D721Med (cell line): ENCODE measurements at places on chromosomes 6 and 20.
A peak's percentile ranks its signal among the peaks of the same experiment; 100 is the strongest.

DNA sequence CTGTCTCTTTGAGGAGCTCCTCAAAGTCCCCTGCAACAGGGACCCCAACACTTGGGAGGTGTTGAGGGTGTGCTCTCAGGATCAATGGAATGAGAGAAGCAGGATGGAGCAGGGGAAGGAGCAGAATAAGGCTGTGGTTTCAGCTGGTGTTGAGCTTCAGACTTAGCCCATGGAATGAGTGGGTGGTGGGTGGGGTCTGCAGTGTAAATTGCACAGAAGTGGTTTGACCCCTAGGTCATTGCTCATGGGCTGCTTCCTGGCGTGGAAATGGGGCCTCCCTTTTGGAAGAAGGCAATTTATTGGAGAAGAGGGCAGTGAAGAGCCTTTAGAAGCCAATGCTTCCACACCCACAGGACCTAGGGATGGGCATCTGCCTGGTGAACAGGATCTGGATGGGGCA lies 37.0 kb upstream of the KCNG1 start:
- no peak for DNase-seq

- DNase-seq, result no peak
Observed at GRCh38 chr20:18928626-18929025, 115.0 kb downstream of the SCP2D1 start.

- no peak for DNase-seq
Observed at GRCh38 chr6:12291839-12292604, 1.9 kb downstream of the EDN1 start.

GRCh38 chr20:17867131-17867925 lies 101.3 kb downstream of the SNX5 start:
- DNase-seq, result no peak

DNA sequence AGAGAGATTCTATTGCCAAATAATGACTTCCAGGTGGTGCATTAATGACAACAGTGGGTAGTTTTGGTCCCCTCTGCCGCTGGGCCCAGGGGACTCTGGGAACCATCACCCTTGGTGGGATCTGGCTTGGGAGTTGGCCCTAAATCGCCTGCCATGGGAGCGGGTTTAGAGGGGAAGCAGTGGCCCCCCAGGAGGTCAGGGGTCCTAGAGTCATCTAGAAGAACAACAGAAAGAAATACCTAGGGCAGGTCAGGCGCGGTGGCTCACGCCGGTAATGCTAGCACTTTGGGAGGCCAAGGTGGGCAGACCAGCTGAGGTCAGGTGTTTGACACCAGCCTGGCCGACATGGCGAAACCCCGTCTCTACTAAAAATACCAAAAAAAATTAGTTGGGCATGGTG lies 17.8 kb upstream of the ARFGEF2 start:
- no peak for DNase-seq

DNA sequence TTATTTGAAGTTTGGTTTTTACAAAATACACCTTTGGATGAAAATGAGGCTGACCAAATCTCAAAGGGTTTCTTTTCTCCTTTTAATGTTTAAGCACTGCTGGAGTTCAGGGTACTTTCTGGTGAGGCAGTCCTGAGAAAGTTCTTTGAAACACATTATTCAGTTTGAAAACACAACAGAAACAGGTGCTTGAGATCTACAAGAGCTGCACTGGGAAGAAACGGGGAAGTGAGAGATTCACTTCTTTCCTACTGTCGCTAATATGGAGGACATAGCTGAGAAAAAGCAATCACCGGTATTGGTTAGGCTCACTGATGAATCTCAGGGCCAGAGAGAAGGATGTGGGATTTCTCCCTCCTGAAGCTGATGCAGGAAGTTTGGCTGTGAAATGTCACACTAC lies 22.9 kb upstream of the TMEM170B start:
- no peak for DNase-seq

DNA sequence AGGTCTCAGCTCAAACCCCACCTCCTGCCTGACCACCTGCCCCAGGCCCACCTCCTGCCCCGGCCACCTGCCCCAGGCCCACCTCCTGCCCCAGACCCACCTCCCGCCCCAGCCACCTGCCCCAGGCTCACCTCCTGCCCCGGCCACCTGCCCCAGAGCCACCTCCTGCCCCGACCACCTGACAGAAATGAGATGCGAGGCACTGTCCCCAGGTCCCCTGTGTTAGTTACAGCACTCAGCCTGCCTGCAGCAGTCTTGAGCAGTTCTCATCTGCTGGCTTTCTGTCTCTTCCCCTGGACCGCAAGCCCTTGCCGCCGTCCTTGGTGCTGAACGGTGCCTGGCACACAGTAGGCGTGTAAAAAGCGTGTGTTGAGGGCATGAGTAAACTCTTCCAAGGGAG lies 79.5 kb downstream of the CDH4 start:
- DNase-seq, result no peak

DNA sequence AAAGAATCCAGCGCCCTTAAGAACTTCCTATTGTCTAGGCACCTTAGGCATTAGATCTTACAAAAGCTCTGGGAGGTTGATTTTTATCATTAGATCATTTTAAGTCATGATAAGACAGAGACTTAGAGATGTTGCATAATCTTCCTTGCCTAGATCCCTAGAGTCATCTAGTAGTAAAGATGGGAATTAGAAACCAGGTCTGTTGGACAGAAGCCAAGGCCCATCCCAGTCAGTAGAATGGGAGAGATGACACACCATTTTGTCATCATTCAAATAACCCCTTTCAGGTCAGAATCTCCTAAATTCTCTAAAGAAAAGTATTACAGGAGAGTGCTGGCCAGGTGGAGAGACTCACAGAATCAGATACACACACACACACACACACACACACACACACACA lies 579.1 kb downstream of the BMP2 start:
- no peak for DNase-seq

- DNase-seq, result no peak
Observed at GRCh38 chr20:40191573-40191972, 497.5 kb downstream of the MAFB start.

DNA sequence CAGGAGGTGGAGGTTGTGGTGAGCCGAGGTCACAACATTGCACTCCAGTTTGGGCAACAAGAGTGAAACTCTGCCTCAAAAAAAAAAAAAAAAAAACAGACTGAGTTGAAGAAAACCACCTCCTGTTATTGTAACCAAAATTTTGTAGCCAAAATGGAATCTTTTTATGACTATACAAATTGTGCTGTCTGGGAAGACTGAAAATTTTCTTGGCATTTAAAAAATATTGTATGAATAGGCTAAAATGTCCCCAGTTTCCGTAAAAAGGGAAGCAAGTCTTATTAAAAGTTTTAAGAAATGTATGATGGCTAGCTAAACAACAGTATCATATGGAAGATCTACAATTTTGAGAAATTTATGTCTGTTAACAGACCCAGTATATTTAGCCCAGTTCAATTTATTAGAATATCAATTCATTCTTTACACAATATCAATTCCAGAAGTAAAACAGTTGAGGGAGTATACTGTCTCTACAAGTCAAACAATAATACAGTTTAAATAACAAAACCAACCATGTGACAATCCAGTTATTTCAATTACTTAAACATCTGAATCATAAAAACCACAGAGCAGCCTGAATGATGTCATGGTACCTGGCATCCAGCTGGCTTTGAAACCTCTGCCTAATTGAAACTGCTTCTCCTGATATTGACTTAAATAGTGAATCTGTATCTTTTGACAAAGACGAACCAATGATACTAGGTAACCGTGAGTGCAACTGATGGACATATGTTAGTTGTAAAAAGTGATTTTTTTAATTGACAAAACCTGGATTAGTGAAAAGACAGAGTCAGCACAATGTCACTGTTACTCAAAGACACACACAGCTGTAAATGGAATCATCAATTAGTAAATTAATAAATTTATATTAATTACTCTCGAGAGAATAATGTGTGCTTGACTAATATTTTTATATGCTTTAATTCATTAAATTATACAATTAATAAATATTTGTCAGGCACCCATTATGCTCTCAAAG lies 166.6 kb upstream of the MARCKS start:
- no peak for DNase-seq

- DNase-seq, result no peak
Observed at GRCh38 chr6:15259766-15260098, 13.9 kb downstream of the JARID2 start.

DNA sequence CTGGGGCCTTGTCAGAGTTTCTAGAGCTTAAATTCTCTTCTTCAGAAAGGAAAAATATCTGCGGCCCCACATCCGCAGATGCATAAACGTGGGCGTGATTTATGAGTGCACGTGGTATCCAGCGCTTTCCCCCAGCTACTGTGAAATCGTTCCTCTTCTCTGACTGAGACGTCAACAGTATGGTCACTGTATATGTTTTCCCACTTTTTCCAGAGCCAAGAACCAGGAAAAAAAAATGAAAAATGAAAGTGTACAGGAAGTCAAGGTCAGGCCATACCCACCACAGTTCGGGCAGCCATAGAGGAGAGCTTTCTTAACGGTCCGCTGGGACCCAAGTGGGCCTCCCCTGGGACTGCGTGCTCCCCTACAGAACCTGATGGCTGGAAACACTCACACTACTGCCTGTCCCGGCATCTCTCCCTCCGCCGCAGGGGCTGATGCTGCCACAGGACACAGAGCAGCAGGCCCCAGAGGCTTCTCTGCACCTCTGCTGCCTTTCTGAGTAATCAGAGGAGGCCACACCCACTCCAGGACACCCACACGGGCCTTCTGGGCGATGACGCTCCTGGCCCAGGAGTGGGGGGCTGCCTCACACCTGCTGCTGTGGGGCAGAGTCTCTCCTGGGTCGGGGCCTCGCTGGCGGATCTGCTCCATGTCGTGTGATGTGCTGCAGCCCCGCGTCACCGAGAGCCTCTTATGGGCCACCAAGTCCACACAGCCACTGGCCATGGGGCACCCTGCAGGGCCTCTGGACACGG lies 16.4 kb upstream of the STX16 start:
- no peak for DNase-seq

- DNase-seq, result peak; percentile 72
Observed at GRCh38 chr20:32052090-32052777, at the start of gene HCK. Gene HCK (plus strand): TSS chr20:32052242.

- DNase-seq, result no peak
Observed at GRCh38 chr6:27517928-27518787, 45.3 kb upstream of the ZNF184 start.

DNA sequence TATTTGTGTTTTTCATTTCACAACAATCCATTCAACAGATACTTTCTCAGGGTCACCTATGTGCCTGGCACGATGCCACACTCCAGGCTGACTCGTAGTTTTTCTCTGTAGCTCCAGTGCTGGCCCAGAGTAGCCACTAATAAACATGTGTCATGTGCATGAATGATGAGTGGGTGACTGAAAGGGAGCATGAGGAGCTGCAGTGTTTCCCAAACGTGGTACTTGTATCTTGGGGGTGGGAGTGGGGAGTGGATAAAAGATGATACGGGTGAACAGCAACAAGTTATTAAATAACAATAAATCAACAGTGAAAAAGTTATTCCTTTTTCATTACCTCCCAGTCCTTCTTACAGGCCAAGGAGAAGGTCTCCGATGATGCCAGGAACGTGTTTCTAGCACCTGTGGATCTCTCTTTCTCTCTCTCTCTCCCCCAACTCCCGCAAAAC lies 17.1 kb downstream of the SRXN1 start:
- DNase-seq, result no peak

- no peak for DNase-seq
Observed at GRCh38 chr6:140485740-140486449, 1111.4 kb upstream of the CITED2 start.

DNA sequence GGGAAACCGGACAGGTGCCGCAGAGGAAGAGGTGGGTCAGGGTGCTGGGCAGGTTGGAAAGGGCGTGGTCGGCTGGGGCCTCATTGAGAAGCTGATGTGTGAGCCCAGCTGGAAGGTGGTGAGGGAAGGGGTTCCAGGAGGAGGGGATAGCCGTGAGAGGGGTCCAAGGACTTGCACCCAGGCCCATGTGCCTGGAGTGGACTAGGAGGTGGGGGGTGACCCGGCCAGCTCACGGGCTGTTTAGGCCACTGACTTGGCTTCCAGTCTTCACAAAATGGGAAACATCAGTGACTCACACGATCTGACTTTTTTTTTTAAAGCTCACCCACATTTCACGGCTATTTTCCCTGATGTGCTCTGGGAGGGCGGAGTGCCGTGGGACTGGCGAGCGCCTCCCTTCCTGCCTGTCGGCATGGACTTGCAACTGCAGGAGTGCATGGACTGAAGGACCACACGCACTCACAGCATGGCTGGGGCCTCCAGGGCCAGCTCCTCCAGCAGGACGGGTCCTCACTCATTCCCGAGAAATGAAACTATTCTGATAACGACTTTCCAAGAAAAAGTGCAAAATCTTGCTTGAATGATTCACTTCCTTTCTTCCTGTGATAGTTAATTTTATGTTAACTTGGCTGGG lies 13.5 kb upstream of the PDE10A start:
- no peak for DNase-seq

DNA sequence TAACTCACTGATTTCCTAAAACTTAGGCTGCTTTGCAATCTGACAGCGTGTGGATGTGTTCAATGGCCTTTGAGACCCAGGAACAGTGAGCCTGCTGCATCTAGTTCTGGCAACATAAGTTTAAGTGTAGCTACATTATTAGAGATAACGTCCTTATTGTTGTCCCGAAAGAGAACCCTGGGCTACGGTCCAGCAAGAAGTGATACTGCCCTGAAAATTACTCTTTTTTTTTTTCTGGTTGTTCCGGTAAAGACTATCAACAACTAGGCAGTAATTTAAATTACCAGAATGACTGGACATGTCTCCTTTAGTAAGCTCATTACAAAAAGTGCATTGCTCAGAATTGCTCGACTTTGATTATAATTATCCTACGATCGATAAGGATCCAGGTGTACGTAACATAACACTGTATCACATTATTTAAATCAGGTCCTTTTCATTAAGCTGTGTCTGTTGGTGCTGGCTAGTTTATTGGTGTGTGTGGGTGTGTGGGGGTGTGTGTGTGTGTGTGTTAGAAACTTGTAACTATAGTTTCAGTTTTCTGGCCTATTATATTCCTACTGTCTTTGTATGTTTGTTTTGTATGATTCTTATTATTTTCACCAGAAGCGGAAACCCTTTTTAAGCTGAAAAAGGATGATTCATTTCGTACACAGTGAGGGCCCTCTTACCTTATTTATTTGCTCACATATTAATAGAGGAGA lies 3.0 kb downstream of the TSHZ2 start:
- no peak for DNase-seq
